Motor neuron (in vitro differentiated cells): ENCODE measurements at places on chromosomes 5 and 9. TPM values are rescaled to one million over a fixed set of nuclear protein-coding genes. Genes with fewer than 3 reads are reported as not detected.

Gene PFN3
- total RNA-seq: not detected in 2 replicates

Gene CNOT6
- total RNA-seq: 20.1 and 21.0 TPM in 2 replicates

Gene ZFP2
- 2.0 and 2.3 TPM in 2 replicates for total RNA-seq

Gene RUSC2
- 12.0 and 13.5 TPM in 2 replicates for total RNA-seq

Gene LURAP1L
- 2.0 and 2.3 TPM in 2 replicates for total RNA-seq

Gene LECT2
- total RNA-seq: 0.81 TPM in 1 of 2 replicates, not detected in the other

Gene SPATA31A3
- 0.22 and 1.3 TPM in 2 replicates for total RNA-seq

Gene FAXDC2
- total RNA-seq: 15.9 and 16.7 TPM in 2 replicates

Gene ACTBL2
- not detected in 2 replicates for total RNA-seq

Gene SLC25A2
- total RNA-seq: not detected in 2 replicates

Gene NDOR1
- 3.6 and 5.8 TPM in 2 replicates for total RNA-seq

Gene TRPM3
- 1.2 and 1.5 TPM in 2 replicates for total RNA-seq

GRCh38 chr9:15329539-15330109, 22.6 kb upstream of the TTC39B start:
- ATAC-seq: no peak

- ATAC-seq: no peak
These were observed 672.5 kb downstream of the PRELID2 start for GRCh38 chr5:145162626-145163025.

DNA sequence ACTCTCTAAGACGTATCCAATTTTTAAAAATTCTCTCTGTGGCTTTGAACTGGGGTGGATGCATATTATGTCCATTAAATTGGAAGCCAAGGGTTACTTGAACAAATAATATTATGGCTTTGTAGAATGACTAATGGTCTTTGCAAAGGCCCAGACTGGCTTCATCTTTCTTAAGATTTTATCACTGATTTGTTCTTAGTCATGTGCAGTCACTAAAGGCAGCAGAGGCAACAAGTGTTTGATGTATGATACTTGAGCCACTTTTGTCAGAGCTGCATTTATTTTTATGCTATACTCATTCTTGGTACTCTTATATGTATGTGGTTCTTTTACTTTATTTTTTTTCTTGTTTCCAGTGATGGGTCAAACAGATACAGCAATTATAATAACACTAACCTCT, 152.2 kb downstream of the NR2F1-AS1 start:
- peak; percentile 61 for ATAC-seq

GRCh38 chr5:141369994-141370848, at the start of gene PCDHGB3:
Gene PCDHGB3, plus strand, starts transcription at chr5:141370242. Its CDS starts 153 bp downstream, at chr5:141370395.
- ATAC-seq: no peak

DNA sequence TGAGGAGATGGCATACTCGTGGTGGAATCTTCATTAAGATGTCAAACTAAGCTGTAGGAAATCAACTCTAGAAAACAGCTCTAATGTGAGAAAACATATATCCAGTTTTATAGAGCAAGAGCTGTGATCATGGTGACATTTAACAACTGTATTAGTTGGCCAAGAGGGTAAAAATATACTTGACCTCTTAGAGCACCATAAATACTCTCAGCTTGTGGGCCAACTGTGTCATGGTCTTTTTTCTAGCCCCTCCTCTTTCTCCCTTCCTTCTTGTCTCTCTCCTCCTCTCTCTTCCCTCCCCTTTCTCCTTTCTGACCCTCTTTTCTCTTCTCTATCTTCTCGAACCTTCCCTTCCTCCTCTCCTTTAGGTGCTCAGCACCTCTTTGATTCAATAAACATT, 54.7 kb downstream of the TMC1 start:
- ATAC-seq: no peak

DNA sequence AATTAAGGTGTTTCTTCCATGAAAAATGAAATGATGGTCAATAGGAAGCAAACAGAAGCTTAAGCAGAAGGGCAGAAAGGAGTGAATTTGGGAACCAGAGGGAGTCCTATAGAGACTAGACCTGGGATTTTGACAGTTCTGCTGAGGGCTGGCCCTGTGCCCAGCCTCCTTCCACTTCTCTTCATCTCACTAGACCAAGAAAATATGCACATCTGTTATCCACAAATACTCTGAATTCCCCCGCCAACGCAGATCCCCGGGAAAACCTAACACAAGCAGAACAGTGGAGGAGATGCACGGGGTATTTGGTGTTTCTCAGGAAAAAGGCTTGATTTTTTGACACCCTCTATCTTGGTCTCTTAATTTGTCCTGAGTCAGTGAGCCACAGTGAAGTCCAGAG, 22.7 kb downstream of the GRIA1 start:
- peak; percentile 43 for ATAC-seq

DNA sequence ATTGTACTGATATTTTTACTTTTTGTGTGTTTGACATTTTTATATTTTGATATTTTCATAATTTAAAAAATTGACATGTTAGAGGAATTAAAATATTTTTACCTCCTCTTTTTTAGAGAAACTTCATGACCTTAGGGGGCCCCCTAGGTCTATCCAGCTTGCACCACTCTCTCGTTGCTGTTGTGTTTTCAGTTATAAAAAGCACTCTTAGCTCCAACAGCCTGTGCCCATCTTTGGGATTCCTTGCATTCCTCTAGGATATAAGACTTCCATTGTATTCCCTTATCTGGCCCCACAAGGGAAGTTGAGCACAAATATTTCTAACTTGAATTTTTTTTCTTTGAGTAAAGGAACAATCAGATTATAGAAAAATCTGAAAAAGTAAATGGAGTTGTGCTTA, 245.3 kb downstream of the SH3GL2 start:
- ATAC-seq: no peak

- no peak for ATAC-seq
These were observed 9.3 kb downstream of the FBN2 start for GRCh38 chr5:128528637-128529255.

- ATAC-seq: no peak
These were observed 8.6 kb downstream of the STC2 start for GRCh38 chr5:173319646-173320045.

GRCh38 chr9:109120204-109120789, 550 bp upstream of the TMEM245 start:
- ATAC-seq: no peak

DNA sequence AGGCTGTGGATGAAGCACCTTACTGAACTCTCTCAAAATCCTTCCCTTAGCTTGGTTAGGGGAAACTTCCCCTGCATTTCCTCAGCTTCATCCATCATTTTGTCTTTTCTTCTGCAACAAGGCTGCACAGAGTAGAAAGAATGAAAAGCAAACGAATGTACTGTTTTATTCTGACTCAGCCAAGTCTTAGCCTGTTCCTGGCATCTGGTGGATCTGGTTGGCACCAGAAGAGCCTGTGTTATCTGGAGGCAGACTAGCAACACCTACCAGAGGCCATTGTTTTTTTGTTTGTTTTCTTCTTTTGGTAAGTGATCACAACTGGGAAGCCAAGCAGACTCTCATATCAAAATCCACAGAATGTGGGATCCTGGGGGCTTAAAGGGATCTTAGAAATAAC, 200.7 kb downstream of the FANCC start:
- peak; percentile 67 for ATAC-seq

GRCh38 chr9:127489471-127490115, 38.3 kb downstream of the LRSAM1 start:
- peak; percentile 64 for ATAC-seq

DNA sequence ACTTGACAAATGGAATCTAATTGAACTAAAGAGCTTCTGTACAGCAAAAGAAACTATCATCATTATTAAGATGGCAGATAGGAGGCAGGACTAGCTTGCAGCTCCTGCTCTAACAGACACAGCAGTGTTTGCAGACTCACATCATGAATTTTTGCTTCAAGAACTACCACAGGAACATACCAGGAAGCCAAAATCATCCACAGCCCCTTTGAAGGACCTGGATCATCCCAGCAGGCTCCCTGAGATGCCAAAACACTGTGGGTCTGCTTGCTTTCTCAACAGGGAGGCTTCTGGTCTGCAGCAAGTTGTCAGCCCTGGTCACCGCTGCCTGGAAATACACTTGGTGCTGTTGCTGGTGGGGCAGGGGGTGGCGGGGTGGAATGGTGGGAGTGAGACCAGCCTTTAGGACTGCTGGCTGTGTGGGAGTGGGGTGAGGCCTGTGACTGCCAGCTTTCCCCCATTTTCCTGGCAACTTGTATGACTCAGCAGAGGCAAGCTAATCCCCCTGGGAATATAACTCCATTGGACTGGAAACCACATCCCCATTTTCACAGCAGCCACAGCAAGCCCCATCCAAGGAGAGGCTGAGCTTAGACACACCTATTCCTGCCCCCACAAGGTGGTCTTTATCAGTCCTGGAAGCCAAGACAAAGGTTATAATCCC, 533.8 kb upstream of the CYLC2 start:
- ATAC-seq: no peak

- peak; percentile 58 for ATAC-seq
These were observed 68.1 kb downstream of the UBE2R2 start for GRCh38 chr9:33884856-33885701.

DNA sequence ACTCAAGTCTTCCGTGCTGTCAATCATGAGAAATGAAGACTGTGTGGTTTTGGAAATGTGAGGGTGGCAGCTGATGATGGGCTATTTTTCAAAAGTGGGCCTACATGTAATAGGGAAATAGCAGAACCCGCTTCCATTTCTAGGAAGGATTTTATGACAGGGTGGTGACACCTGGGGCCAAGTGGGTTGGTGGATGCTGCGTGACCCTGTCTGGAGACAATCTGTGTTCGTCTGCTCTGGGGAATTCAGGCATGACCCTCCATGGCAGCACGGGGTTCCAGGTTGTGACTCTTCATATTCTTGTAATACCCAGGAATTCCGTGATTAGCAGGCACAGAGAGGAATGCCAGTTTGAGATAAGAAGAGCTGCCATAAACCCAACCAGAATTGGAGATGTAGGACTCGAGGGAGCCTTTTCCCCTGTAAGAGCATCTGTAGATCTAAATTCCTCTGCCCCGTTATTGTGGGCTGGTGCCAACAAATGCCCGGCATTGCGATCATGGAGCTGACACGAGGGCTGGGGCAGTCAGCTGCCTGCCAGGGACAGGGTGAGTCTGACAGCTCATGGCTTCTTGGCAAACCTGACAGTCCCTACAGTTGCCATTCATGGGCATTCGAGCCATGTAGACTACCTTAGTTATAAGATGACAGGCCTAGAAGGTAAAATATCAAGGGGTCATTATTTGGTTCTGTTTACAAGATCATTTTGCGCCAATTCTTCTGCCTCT, 279.7 kb downstream of the GADD45G start:
- no peak for ATAC-seq

DNA sequence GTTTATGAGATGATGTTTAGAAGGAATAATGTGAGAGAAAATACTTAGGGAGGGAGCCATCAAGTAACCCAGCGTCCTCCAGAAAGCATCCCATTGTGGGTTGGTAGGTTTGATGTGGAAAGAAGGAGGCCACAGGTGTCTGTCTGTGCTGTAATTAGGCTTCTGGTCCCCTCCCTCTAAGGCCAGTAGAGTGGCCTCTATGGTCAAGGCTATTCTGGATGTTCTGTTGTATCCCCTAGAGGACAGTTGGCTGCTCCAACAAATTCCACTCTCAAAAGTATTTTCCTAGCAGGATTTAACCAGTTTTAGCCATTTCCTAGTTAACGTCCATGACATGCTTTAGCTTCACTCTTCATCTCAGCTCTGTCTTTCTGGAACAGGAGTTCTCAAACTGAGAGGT, 106.5 kb downstream of the EGFLAM start:
- no peak for ATAC-seq

DNA sequence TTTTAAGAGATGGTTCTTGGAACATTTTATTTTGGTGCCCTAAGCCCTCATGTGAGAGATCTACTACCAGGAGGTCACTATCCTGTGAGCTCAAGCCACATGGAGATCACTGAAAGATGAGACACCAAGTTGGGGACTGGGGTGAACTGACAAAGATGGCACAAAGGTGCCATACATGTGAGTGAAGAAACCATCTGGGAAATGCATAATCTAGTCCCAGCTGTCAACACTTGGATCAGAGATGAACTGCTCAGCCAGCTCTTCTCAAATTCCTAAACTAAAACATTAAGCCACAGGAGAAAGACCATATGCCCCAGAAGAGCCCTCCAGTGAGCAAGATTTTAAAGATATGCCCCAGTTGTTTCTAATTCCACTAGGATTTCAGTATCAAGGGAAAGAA, 22.2 kb upstream of the MYOT start:
- no peak for ATAC-seq

DNA sequence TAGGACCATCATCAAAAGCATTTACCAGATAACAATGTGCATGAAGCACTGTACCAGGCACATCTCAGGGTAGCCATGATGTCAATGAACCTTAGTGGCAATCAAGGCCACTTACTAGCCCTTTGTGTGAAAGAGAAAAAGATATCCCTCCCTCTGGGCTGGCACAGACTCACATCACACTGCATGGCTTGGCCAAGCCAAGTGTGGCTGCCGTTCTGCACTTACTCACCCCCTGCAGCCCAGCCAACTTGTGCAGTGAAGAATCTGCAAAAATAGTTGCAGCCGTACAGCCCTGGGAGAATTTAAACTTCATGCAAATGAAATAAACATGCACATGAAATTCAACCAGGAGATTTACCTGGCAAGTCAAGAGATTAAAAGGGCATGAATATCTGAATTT, 333.5 kb downstream of the DEPDC1B start:
- ATAC-seq: peak; percentile 30
